ENCODE measurements at places on chromosomes 7 and 10.

DNA sequence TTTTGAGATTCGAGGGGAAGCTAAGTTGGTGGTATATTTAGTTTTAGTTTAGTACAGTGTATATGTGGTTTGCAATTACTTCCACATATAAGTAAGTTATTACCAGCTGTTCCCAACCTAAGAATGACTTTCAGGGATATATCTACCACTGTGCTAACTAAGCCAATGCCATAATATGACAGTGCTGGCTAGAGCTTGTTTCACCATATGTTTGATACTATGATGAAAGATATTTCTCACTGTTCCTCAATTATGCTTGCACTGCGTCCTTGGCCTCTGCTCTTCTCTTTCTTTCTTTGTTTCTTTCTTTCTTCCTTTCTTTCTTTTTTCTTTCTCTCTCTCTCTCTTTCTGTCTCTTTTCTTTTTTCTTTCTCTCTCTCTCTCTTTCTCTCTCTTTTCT, 113.8 kb upstream of the SKAP2 start:
- DNase-seq: no peak

- no peak for DNase-seq
Observed at GRCh38 chr10:46257099-46257498, 29.7 kb upstream of the ANTXRL start.

DNA sequence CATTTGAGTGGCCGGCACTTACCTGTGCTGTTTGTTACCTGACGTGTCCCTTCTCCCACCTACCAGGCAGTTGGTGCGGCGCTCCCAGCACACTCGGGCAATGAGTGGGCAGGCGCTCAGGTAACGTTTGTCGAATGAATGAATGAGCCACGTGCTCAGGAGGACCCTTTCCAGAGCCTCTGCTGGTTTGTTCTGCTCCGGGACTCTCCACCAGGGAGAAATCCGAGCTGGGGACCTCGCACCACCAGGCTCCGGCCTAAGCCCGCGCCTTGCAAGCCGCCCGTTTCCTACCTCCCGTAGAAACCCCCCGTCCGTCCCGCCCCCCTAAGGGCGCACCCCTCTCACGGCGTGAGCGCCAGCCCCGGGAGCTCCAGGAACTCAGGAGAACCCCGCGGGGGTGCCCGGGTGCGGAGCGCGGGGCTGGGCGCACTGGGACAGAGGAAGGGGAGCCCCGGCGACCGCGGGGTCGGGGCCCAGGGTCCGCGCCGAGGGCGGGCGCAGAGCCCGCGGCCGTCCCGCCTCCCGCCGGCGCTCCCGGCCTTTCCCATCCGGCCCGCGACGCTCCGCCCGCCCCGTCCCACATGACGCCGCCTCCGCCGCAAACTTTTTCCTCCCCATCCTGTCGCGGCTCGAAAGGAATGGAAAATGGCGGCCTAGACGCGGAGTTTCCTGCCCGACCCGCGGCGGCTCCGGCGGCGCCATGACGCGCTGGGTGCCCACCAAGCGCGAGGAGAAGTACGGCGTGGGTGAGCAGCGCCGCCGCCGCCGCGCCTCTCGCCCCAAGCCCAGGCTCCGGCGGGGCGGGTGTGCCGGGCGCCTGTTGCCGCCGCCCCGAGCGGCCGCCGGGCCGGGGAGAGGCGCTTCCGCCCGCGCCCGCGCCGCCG, at the start of gene DOCK1:
Gene DOCK1 (plus strand): TSS at position 611 of the 884 bp plus-strand sequence. CDS start 90 bp downstream, at position 701.
- DNase-seq: peak; percentile 61

- DNase-seq: no peak
Observed at GRCh38 chr7:115637128-115637527, 393.4 kb downstream of the TFEC start.

DNA sequence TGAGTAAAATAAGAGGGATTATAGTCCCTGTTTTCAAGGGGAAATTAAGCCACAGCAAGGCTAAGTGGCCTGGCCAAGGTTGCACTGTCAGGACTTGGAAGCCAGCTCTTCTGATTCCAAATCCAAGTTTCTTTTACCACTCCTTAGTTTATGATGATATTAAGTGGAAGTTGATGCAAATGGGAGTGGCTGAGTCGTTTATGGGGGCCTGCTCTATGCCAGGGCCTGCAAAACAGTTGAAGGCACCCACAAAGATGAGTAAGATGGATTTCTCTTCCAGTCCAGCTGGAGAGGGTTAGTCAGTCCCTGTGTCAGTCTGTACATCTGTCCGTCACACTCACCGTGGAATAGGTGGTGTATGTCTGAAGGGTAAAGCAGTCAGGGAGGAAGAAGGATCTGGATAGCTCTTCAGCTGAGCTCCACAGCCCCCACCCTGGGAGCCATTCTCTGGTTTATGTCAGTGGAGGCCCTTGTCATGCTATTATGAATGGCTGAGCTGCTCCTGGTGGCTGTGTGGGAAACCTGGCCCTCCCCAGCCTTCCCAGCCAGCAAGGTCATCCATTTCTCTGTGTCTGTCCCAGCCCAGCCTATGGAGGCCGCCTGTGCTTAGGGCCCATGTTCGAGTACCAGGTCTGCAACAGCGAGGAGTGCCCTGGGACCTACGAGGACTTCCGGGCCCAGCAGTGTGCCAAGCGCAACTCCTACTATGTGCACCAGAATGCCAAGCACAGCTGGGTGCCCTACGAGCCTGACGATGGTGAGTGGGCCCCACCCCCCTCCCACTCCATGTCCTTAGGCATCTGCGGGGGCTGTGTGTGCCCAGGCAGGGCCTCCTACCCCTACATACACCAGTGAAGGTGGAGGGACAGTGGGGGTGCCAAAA, 44.5 kb downstream of the TBATA start:
- DNase-seq: no peak

DNA sequence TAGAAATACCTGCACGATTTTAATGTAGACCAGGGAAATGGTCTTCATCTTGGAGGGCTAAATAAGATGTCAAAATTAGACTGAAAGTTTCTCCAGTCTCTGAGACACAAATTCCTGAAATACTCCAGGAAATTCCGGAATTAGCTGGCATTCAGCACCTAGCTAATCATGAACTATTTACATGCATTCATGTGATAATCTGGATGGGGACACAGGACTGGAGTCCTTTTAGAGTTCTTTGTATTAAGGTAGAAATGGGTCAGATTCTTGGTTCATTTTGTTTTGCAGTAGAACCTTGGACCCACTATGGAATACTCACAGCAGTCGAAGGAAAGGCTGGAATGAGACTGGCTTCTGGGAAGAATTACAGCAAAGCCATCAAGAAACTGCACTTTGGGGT, 65.3 kb upstream of the MDFIC start:
- no peak for DNase-seq

- no peak for DNase-seq
Observed at GRCh38 chr7:117169907-117170306, 153.0 kb downstream of the WNT2 start.

- DNase-seq: no peak
Observed at GRCh38 chr10:76738991-76739390, 898.6 kb downstream of the KCNMA1 start.

DNA sequence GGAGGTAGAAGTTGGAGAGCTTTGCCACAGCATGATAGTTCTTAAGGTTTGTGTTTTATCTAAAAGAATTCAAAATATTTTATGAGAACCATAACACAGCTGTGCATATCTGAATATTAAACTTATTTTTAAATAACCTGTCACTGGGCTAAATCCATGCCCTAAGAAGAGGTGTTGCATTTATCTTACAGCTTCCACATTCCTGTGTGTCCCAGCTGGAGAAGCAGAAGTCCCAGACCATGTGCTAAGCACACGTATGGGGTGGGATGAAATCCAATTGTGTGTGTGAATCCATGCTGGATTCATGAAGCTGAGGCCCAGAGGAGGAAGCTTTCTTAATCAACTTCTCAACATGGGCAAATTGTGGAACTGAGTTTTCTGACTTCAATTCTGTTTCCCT, 121.5 kb downstream of the PKD1L1 start:
- DNase-seq: no peak

- no peak for DNase-seq
Observed at GRCh38 chr10:4303045-4303444, 518.0 kb upstream of the KLF6 start.

- no peak for DNase-seq
Observed at GRCh38 chr10:112475575-112476218, 28.7 kb downstream of the VTI1A start.

- DNase-seq: no peak
Observed at GRCh38 chr7:33497051-33497450, 367.7 kb downstream of the BBS9 start.

- DNase-seq: no peak
Observed at GRCh38 chr10:99233000-99233688, 2.5 kb downstream of the HPSE2 start.

- DNase-seq: no peak
Observed at GRCh38 chr7:40177071-40177470, 42.3 kb downstream of the SUGCT start.

- no peak for DNase-seq
Observed at GRCh38 chr7:123548406-123548805, 9.2 kb downstream of the NDUFA5 start.

GRCh38 chr10:9175200-9175599, 1120.7 kb downstream of the GATA3 start:
- DNase-seq: no peak

- DNase-seq: no peak
Observed at GRCh38 chr10:78023741-78024140, 5.6 kb downstream of the POLR3A start.

- peak; percentile 16 for DNase-seq
Observed at GRCh38 chr10:33145451-33146188, 187.6 kb upstream of the ITGB1 start.

- DNase-seq: no peak
Observed at GRCh38 chr10:14235566-14236195, 95.0 kb downstream of the FRMD4A start.

DNA sequence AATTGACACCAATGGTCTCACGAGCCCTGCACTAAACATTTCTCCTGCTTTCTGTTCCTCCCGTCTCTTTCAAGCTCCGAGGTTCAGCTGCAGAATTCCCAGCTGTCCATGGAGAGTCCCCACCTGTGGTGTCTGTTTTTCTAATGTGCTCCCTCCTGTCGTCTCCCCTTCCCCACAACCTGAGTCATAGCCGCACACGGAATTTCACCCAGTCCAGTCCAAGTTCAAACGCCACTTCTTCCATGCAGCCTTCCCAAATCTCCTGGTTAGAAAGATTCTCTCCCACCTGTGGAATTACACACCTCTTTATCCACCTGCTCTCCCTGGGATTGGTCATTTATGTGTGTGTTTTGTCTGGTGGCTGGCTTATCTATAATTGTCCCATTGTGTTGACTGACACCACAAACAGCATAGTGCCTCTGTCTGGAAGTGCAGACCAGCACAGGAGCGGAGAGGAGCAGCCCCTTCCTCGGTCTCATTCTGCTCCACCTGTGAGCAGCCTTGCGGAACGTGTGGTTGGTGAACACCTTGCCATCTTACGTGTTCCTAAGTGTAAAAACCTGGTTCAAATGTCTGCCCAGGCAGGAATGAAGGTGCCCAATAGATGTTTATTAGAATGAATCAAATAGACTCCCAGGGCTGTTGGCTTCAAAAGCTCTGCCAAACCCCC, 3.3 kb upstream of the DIP2C start:
- no peak for DNase-seq

GRCh38 chr7:5429857-5430611, 6.4 kb upstream of the TNRC18 start:
- no peak for DNase-seq

DNA sequence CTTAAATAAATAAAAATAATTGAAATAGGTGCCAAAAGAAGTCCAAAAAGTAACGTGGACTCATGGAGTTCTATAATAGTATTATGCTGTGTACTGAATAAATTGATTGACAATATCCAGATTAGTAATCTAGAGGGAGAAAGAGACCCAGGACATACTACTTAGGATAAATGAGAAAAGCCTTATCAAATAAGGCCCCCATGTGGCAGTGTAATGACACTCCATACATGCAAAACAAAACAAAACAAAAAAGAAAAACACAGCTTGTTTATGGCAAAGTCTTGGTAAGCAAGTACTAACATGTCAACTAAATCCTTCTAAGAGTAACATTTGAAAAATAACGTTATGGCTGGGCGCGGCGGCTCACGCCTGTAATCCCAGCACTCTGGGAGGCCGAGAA, 3.6 kb upstream of the RUNDC3B start:
- no peak for DNase-seq

- no peak for DNase-seq
Observed at GRCh38 chr10:47104151-47104605, 192.9 kb downstream of the PTPN20 start.

DNA sequence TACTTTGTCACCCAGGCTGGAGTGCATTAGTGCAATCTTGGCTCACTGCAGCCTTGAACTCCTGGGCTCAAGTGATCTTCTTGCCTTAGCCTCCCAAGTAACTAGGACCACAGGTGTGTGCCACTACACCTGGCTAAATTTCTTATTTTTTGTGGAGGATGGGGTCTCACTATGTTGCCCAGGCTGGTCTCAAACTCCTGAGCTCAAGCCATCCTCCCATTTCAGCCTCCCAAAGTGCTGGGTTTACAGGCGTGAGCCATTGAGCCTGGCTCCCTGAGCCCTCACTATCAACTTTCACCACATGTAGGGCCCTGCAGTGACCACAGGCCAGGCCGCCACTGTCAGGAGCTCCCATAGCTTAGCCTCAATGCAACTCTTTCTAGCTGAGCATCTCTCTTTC, 110.2 kb downstream of the CUL2 start:
- DNase-seq: no peak

DNA sequence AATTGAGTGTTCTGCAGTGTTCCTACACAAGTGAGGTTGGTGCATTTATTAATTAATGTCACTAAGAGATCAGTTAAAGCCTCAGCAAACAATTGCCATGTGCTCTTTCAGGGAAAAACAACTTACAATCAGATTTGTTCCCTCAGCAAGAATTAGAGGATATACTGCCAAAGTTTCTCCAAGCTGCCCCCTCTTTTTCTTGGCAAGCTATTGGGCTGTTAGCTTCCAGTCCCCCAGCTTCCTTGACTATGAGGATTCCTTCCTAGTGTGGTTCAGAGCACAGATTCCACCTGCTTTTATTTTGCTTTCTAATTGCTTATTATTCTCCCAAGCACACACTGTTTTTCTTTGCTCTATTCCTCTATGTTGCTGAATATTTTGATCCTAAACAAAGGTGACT, 112.7 kb downstream of the RBM20 start:
- no peak for DNase-seq

DNA sequence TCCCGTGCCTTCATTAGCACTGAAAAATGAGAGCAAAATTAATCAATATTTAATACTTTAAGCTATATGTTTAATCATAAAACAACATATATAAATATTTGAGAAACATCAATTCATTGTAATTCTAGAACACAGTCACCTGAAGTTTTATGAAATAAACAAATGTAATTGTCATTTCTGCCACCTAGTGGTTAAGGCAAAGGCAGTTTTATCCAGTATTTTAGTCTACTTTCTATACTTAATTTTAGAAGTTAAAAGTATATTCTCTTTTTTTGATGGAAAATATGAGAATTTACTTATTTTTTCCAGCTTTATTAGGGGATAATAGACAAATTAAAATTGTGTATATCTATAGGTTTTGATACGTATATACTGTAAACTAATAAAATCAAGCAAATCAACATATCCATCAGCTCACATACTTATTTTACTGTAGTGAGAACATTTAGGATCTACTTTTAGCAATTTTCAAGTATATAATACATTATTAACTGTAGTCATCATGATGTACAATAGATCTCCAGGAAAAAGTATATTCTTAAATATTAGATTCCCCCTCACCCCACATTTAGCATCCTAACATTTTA, 16.9 kb downstream of the PCGF6 start:
- DNase-seq: no peak

Measured in neural crest cell (in vitro differentiated cells).